ENCODE measurements at places on chromosomes 7 and 10. TPM values are rescaled to one million over a fixed set of nuclear protein-coding genes. Genes with fewer than 3 reads are reported as not detected.

WDR37 gene
- total RNA-seq = 5.3 TPM

FFAR4 gene
- 0.16 TPM for total RNA-seq

MBLAC1 gene
- not detected for total RNA-seq

ZNF786 gene
- total RNA-seq = 4.5 TPM

CABCOCO1 gene
- 0.59 TPM for total RNA-seq

TMEM236 gene
- not detected for total RNA-seq

CTBP2 gene
- total RNA-seq = 58.1 TPM

NPC1L1 gene
- not detected for total RNA-seq

DNA sequence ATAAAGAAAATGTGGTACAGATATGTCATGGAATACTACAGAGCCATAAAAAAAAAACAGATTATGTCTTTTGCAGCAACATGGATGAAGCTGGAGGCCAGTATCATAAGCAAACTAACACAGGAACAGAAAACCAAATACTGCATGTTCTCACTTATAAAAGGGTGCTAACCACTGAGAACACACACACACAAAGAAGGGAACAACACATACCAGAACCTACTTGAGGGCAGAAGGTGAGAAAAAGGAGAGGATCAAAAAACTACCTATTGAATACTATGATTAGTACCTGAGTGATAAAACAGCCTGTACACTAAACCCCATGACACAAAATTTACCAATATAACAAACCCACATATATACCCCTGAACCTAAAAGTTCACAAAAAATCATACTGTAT lies 144.6 kb downstream of the TPK1 start:
- no peak for DNase-seq

- no peak for DNase-seq
Observed at GRCh38 chr7:136526408-136527105, 341.9 kb upstream of the CHRM2 start.

- no peak for DNase-seq
Observed at GRCh38 chr10:1824928-1825327, 87.6 kb upstream of the ADARB2 start.

DNA sequence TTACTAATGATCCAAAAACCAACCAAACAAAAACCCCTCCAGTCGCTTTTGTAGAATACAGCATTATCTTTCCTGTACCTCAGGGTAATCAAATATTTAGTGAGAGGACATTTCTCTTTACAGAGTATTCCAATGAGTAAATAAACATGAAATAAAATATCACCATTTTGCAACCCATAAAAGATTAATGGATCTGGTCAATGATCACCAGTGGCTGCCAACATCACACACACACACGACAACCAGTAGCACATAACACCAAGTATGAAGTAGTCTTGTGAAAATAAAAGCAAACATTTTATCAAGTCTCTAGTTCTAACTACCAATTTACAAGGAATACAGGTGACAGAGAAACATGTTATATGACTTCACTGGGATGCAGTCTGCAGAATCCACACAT lies 188.6 kb upstream of the IMMP2L start:
- DNase-seq = no peak

GRCh38 chr7:130945411-130945811 lies 211.4 kb upstream of the KLF14 start:
- DNase-seq = no peak

GRCh38 chr10:90432866-90433265 lies 425.0 kb downstream of the HTR7 start:
- no peak for DNase-seq

GRCh38 chr7:127683776-127684681 lies 32.0 kb downstream of the SND1 start:
- DNase-seq = no peak

DNA sequence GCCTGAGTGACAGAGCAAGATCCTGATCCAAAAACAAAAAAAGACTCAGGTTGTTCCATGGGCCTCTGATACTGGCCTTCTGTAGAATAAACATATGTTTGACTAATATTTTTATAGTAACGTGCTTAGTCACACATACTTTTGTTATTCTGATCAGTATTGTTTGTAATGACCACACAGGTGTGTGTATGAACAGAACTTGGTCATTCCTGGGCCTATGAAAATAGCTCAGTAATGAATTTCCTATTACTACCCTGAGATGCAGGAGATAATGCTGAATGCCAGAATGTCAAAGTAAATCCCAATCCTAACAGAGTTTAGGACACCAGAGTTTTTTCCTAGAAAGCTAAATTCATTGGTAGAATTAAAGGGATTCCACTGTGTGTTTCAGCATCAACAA lies 108.7 kb downstream of the DOCK4 start:
- no peak for DNase-seq

GRCh38 chr10:71747551-71748523 lies 25.5 kb downstream of the VSIR start:
- no peak for DNase-seq

DNA sequence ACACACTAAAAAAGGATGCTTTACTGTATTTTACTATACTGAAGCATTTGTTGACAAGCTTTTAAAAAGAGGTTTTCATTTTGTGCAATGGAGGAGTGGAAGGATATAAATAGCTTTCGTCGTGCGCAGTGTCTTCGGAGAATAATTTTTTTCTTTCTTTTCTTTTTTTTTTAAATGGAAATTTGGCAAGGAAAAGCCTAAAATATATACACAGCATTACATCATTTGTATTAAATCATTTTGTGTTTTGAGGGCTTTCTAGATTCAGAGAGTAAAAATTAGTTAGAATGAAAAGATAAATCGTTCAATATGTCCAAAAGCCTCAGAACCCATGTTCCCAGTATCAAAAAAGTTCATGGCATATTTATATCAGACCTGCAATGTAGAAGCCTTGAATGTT lies 150.2 kb upstream of the FERD3L start:
- no peak for DNase-seq

GRCh38 chr7:66837007-66837406 lies 84.0 kb upstream of the TMEM248 start:
- DNase-seq = no peak

DNA sequence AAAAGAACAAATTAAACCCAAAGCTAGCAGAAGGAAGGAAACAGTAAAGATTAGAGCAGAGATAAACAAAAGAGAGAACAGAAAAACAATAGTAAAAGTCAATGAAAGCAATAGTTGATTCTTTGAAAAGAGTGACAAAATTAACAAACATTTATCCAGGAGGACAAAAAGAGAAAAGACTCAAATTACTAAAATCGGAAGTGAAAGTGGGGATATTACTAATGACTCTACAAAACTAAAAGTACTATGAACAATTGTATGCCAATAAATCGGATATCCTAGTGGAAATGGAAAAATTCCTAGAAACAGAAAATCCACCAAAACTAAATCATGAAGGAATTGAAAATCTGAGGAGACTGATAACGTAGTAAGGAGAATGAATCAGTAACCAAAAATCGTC lies 96.3 kb downstream of the SNX13 start:
- no peak for DNase-seq

DNA sequence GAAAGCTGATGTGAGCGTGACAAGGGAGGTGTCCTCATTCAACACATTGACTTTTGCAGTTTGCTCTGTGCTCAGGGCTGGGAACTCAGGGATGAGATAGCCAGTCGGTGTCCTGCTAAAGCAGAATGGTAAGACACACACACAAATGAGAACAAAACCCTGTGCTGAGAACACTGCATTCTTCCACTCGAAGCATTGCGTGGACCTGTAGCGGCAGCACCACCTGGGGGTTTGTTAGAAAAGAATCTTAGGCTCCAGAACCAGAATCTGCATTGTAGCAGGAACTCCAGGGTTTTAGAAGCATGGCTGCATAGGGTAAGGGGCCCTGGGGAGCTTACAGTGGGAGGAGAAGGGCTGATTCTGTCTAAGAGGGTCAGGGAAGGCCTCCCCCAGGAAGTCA lies 21.5 kb upstream of the OGDHL start:
- no peak for DNase-seq

DNA sequence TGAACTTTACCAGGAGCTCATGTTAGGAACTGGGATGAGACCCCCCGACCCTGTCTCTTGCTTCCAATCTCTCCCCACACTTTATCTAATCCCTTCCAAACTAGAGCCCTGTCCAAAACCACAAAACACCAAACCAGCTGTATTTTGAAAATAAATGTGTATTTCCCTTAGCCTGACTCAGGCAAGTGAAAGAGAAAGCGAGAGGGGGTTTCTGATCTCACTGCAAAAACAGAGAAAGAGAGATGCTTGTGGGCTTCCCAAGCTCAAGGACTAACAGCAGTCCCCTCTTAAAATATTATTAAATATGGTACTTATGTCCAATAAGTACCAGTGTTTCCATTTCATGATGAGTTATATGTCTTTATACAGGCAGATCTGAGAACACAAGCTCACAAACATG lies 122.0 kb downstream of the AGMO start:
- DNase-seq = no peak

DNA sequence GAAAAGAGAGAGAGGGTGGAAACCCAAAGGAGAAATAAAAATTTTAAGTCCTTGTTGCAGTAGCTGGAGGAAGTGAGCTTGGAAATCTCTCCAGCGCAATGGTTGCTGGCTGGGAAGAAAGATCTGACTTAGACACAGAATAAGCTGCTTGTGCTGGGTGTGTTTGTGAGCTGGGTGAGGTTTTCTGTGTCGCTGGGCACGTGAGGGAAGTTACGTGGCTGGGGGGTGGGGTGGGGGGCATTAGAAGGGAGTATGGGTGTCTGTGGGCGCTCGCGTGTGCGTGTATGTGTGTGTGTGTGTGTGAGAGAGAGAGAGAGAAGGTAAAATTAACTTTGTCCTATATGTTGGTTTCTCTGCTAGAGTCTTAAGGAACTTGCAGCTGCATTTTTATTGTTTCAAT lies 11.6 kb downstream of the TCF7L2 start:
- no peak for DNase-seq

Data from MG63 (cell line).